ENCODE measurements at places on chromosomes 3 and 15.

DNA sequence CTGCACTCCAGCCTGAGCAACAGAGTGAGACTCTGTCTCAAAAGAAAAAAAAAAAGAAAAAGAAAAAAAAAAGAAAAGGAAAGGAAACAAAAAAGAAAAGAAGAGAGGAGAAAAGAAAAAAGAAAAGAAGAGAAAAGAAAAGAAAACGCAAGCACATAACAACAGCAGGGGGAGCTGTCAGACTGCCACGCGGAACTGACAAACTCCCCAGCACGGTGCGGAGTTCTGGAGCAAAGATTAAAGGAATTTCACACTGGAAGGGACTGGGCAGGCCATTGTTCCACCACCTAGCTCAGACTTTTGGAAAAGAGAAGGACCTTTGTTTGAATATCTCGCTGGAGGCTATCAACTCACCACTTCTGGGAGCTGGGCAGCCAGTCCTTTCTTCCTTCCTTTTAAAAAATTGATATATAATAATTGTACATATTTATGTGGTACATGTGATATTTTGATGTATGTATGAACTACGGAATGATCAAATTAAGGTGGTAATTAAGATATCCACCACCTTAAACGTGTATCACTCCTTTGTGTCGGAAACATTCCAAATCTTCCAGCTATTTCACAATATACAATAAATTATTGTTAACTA, 40.5 kb downstream of the DPPA2 start:
- peak; percentile 17 for DNase-seq

DNA sequence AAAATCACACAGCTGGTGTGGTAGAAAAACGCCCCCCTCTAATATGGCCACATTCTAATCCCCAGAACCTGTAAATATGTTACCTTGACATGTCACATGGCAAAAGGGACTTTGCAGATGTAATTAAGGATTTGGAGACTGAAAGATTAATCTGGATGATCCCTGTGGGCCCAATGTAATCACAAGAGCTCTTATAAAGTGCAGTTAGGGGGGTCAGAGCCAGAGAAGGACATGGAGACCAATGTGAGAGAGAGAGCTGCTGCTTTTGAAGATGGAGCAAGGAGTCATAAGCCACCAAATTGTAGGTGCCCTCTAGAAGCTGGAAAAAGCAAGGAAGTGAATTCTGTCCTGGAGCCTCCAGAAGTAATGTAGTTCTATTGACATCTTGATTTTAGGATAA, 152.6 kb downstream of the PEX5L start:
- no peak for DNase-seq

DNA sequence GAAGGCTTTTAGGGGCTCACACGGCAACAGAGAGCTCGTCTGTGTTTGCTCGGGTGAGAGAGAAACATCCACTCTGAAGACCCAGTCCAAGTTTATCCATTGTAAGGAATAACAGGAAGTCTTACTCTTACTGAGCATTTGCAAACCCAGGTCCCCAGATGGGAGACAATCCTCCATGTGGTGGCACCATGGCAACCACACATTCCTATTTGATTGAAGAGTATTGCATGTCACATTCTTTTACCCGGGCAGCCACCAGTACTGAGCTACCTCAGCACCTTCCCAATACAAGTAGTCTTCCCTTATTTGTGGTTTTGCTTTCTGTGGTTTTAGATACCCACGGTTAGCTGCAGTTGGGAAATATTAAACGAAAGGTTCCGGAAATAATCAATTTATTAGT, 302.9 kb upstream of the RASGRP1 start:
- DNase-seq, result no peak

DNA sequence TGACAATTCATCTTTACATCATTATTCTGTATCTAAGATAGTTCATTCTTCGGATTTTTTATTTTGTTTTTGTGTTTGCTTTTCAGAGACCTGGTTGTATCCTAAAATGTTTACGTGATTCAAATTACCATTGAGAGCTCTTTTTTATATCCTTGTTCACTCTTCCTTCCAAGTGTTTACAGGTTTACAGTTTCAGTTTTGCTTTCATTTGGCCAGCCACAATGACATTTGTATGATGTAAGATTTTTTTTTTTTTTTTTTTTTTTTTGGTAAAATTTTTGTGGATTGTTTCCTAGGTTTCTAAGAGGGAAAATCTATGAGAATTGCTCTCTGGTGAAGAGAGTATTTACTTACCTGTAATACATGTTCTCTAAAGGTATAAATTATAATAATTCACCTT, 55.0 kb downstream of the SETD5 start:
- no peak for DNase-seq

- DNase-seq, result no peak
Measured at GRCh38 chr3:64501298-64501906, 186.4 kb downstream of the ADAMTS9 start.

Measured in globus pallidus (tissue), 1 donor.